ENCODE measurements at places on chromosomes 7 and 10.

GRCh38 chr7:139772873-139773272, 4.9 kb downstream of the HIPK2 start:
- no peak for DNase-seq

DNA sequence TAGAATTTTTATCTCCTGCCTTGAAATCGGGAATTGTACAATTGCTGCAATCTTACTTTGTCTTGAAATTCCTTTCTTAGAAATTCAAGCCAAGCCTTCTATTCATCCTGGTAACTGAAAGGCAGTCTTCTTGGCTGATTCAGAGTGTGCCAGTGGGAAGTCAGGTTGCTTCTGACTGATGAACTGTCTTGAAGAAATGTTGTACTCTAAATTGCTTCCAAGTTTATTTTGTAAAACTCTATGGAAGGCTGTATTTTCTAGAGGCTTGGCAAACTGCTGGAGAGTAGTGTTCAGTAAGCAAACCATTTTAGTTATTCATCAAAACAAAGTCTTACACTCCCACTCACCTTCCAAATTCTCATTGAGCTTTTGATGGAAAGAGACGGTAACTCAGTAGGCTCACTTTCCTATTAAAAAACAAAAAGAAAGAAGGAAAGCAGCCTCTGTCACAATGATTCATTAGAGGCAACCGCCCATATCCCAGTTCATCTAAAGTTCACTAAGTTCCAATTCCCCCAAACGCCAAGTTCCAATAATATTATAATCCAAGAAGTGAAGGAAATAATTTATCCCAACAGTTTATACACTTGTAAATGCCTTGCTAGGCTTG, 187.9 kb upstream of the MALRD1 start:
- DNase-seq, result no peak

- no peak for DNase-seq
Observed at GRCh38 chr7:104800307-104800706, 213.7 kb upstream of the KMT2E start.

DNA sequence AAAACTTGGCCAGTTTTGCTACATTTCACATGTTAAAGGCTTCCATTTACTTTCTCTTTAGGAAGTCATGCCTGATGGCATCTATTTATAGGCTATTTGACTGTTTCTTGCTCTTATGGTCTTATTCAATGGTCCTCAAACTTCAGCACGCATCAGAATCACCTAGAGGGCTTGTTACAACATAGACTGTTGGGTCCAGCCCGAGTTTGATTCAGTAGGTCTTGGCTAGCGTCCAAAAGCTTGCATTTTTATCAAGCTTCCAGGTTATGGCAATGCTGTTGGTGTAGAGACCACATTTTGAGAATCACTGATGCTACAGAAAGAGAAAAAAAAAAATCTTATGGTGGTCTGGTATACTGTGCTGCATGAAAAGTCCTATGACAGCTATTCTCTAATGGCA, 51.9 kb downstream of the MTPN start:
- DNase-seq, result no peak

GRCh38 chr10:62037890-62038608, 136.6 kb downstream of the ARID5B start:
- no peak for DNase-seq
